ENCODE measurements at places on chromosomes 7 and 10.

- no peak for DNase-seq
These were observed 102.3 kb upstream of the NUPR2 start for GRCh38 chr7:56218510-56218909.

GRCh38 chr10:128300290-128300824 lies 174.1 kb upstream of the MKI67 start:
- DNase-seq: no peak

DNA sequence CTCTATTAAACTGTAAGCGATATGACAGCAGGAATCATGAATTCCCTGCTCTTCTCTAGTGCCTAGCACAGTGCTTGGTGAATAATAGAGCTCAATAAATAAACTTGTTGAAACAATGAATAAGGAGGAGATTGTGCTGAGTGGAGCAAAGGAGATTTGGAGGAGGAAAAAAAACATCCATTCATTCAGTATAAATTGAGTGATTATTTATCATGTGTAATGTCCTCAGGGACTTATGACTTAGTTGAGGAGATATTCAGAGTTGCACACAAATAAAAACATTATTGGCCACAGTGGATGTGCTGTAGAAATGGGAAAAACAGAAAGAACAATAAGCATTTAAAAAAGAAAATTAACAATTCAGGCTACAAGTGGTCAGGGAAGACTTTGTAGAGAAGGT lies 125.7 kb downstream of the FOXP2 start:
- DNase-seq: no peak

GRCh38 chr7:36100226-36100625 lies 52.8 kb upstream of the EEPD1 start:
- DNase-seq: no peak

GRCh38 chr10:8811201-8811600 lies 756.7 kb downstream of the GATA3 start:
- DNase-seq: no peak

DNA sequence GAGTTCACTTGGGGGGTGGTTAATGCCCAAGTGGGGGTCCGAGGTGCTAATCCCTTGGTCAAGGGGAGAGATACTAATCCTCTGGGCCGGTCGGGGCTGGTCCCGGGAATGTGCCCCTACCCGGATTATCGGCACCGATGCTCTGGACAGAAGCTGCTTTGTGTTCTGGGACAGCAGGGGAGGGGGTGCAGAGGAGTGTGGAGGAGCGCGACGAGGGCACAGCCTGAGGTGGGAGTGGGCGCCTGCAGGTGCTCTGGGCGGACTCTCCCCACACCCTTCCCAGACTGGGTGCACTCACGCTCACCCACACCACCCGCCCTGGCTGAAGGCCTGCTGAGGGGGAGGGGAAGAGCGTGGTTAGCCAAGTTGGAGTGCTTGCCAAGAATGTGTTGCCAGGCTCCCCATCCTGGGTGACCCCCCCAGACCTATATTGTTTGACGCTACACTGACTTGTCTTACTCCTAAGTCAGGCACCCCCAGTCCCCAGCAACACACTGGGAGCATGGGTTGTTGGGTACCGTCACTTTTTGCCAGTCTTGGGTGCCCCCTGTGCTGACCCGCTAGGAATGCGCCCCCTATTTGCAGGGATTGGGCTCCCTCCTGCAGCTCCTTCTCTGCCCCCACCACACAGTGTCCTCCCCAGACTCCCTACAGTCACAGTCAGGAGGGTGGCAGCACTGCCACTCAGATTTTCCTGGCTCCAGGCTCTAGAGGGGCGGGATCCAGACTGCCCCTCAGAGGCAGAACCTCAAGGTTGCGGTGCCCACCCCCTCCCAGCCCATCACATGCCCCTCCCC lies 1.2 kb downstream of the SLC4A2 start:
- no peak for DNase-seq

DNA sequence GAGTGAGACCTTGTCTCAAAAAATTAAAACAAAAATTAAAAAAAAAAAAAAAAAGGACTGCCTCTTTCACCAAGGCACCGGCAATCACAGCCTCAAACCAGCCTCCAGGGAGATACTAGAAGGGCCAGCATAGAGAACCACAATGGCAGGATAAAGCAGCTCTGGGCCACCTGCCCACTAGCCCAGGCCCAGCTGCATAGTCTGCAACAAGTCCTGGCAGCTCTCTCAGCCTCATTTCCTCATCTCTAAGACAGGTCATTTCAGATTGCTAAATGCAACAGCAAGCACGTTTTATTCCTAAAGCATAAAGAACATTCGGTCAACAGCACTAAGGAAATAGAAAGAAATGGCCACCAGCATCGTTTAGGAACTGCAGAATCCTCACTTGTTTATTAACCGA lies 28.8 kb downstream of the XPNPEP1 start:
- no peak for DNase-seq

DNA sequence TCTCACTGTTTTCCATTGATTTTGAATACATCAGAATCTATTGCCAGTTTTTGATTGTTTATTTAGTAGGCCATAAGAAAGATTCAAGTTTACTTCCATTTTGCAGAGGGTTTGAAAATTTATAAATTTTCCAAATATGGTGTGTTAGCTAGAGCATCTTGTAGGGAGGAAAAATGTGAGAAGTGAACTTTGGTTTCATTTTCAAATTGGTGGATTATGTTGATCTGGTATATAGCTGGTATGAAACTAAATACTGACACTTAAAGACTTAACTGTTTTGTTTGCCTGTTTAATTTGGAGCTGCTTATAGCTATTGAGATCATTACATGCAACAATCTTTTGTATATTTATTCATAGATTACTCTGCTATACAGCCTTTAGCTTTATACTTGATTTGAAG lies 108.1 kb downstream of the ADAM22 start:
- no peak for DNase-seq

GRCh38 chr7:127137146-127137545 lies 115.6 kb downstream of the GRM8 start:
- no peak for DNase-seq

- DNase-seq: no peak
These were observed 59.4 kb downstream of the POM121L12 start for GRCh38 chr7:53094827-53095226.

DNA sequence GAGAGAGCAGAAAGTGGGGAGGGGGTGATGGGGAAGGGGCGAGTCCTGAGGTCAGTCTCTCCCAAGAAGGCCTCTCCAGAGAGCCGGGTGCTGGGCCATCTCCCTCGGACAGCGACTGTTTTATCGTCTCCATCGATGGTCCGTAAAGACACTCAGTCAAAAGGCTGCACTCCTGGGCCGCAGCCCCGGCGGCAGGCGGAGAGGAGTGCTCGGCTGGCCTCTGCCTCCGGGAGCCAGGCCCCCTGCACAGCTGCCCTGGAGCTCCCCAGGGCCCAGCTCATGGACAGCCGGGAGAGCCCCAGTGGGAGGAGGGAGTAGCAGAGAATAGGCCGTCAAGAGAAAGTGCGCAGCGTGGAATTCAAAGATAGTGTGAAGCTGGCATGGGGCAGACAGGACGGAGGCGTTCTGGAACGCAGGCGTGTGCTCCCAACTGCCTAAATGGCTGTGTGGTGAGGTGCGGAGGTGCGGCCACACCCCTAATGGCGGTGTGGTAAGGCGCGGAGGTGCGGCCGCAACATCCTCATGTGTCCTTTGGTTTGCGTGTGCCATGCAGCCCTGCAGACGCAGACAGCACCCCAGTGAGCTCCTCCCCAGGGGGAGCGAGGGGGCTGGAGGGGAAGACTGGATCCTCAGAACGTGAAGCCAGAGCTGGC lies 477.5 kb upstream of the FOXK1 start:
- DNase-seq: peak; percentile 81

DNA sequence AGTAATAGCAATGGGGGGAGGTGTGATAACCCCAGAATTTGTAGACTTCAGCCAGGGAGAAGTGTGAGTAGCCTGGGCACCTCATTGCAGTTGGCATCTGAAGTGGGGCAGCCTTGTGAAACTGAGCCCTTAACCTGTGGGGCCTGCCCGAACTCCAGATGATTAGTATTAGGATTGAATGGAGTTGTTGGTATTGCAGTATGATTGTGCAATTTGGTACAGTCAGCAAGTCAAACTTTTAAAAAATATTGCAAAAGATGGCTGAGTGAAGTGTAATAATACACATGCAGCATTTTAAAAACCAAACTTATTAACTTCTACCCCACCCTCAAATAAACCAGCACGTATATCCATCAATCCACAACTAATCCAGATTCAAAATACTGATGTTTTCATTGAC lies 9.3 kb downstream of the RBM33 start:
- DNase-seq: no peak

- DNase-seq: no peak
These were observed 43.7 kb upstream of the MKI67 start for GRCh38 chr10:128169811-128170379.

- peak; percentile 73 for DNase-seq
These were observed 1.7 kb upstream of the CTNNA3 start for GRCh38 chr10:67697724-67698131.

DNA sequence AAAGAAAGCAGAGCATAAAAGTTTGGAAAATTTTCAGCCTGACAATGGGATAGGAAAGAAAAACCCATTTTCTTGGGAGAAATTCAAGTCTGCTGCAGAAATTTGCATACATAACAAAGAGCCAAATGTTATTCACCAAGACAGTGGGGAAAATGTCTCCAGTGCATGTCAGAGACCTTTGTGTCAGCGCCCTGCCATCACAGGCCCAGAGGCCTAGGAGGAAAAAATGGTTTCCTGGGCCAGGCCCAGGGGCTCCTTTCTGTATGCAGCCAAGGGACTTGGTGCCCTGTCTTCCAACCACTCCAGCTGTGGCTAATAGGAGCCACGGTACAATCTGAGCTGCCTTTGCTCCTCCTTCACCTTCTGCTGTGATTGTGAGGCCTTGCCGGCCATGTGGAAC lies 189.1 kb upstream of the PITRM1 start:
- no peak for DNase-seq

DNA sequence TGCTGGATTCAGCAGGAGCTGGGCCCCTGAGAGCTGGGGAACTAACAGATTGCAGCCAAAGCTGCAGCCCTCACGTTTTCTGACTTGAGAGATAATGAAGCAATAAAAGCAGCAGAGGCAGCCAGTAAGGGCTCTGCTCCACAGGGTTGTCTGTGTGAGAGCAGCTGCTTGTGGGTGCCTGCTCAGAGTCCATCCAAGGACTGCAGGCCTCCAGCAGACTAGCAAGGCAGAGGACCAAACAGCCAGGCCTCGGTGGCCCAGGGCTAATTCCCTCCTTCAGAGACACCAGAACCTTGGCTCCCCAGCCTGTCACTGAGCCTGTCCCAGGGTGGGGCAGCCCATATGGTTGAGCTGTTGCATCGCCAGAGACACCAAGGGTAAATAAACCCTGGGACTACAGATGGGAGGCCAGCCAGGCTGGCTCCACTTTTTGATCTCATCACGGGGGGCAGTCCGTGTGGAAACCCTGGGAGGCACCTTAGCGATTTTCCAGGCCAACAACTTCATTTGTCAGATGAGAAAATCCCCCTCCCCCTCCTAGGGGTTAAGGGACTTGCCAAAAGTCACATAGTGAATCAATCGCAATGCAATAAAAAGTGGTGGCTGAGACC lies 229.2 kb downstream of the WDR11 start:
- no peak for DNase-seq

DNA sequence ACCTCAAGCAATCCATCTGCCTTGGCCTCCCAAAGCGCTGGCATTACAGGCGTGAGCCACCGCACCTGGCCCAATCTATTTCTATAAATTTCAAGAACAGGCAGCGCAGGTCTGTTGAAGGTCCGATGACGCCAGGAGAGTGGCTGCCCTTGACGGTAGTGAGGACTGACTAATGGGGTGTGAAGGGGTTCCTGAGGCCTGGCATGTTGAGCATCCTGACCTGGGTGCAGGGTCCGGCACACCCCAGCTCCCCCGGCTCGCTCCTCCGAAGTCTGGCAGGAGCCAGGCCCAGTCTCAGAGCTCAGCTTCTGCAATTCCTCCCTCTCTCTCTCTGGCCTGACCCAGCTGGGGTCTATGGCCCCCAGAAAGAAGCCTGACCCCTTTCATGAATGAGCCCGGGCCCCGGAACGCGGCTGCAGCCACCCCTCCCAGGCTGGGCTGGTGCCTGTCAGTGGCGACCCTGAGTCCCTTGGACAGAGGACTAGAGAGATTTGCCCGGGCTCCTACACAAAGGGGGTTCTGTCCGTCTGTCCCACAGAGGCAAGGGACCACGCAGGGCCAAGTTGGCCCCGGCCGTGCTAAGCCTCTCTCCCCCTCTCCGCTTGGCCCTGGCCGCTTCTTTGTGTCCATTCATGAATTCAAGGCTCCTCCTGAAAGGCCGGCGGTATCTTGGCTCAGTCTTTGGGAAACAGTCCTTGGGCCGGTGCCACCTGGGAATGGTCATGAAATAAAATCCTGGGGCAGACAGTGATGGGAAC lies 18.8 kb downstream of the MMD2 start:
- DNase-seq: no peak

GRCh38 chr10:100888957-100889356 lies 23.8 kb upstream of the SLF2 start:
- DNase-seq: peak; percentile 57

- DNase-seq: no peak
These were observed 65.0 kb downstream of the ZEB1 start for GRCh38 chr10:31383810-31384588.

DNA sequence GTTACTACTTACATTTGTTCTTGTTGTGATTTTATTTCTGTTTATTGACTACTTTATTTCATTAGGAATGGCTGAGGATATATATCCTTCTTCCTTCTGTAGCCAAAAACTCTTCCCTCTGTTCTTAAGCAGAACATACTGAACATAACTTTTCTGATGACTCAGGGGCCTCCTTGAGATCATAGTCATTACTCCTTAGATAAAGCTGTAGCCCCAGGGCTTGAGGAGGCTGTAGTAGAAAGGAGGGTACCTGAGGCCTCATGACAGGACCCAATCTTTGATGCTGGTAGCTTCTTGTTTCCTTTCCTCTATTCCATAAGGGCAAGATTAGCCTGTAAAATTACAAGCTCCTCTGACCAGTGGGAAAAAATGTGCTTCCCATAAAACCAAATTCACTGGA lies 41.2 kb upstream of the FGFR2 start:
- DNase-seq: no peak

GRCh38 chr7:116782177-116782711 lies 80.1 kb upstream of the CAPZA2 start:
- peak; percentile 44 for DNase-seq

DNA sequence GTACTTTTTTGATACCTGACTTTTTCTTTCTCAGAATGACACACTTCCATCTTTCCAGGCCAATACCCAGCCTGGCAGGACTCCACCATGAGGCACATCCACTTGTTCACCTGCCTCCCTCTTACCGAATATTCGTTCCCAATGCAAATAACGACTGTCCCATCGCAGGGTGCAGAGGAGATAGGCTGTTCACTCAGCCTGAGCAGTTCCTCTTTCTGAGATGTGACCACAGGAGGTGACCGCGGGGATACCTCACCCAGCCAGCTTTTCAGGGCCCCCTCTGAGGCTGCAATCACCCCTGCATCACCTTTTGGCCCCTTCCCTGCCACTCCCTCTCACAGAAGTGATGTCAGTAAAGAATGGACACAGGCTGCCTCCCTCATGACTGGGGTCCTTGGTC lies 28.3 kb downstream of the PTPRN2 start:
- DNase-seq: no peak

- no peak for DNase-seq
These were observed 768.6 kb downstream of the CNTNAP2 start for GRCh38 chr7:146885231-146885630.

GRCh38 chr7:143505838-143506237 lies 28.2 kb downstream of the TAS2R41 start:
- no peak for DNase-seq
